ENCODE measurements at places on chromosomes 2 and 18.

DNA sequence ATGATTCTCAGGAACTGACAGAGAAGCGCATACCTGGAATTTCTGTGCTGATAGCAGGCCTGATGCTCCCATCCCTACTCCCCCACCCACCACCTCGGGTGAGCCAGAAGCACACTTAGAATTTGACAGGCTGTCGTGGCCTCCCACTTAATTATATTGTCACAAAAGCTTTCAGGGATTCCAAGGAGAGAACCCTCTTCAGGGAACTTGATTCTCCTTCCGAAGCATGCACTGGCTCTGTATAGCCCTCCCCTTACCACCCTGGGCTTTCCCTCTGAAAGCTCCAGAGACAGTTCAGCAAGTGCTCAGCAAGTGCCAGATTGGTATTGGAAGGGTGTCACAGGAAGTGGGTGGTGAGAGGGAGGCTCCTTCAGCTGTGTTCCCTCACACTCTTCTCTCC lies 252.5 kb upstream of the SIX2 start:
- DNase-seq: no peak

DNA sequence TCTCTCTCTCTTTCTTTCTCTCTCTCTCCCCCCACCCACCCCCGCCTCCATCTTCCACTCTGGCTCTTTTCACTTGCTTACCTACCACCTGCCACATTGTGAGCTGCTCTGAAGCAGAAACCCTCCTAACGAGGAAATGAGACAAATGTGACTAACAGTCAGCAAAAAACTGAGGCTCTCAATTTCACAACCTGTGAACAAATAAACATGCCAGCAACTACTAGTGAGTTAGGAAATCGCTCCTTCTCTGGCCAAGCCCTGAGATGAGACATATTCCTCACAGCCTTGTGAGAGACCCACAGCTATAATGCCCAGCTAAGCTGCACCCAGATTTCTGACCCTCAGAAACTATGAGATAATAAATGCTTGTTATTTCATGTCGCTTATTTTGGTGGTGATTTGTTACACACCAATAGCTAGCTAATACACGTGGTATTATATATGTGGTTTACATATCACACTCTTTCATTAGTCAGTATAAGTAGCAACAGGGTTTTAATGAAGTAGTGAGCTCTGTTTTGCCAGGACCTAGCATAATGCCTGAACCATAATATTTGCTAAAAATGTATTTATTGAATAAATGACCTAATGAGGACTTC lies 8.4 kb upstream of the ZNF521 start:
- no peak for DNase-seq

GRCh38 chr18:57744211-57744694 lies 58.9 kb downstream of the ATP8B1 start:
- DNase-seq: peak; percentile 93

GRCh38 chr2:133734716-133735495 lies 166.6 kb upstream of the NCKAP5 start:
- DNase-seq: no peak

DNA sequence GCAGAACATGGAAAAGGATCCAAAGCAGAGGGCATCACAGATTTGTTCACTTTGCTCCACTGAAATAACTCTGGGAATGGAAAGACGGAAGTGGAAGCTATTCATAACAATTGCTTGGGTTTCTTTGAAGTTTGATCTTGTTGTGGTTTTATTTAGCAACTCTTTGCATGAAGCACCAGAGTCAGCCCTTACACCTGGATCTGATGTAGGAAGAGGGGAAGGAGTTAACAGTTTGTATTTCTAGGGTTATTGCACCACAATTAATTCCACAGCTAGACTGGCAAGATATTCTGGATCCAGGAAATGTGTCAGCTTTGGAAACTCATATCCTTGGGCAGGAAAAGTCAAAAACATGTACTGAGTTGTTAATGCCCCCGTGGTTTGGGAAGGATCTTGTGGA lies 1143.4 kb downstream of the CNTNAP5 start:
- DNase-seq: no peak

Data from NCI-H748 treated with DMSO at 0.1 percent for 48 hours (cell line).